Activated CD4-positive, alpha-beta T cell treated with anti-CD3 and anti-CD28 coated beads for 4 hours (primary cell): ENCODE measurements at places on chromosomes 12 and 14.

GRCh38 chr12:53379389-53380103 is 430 bp upstream of the SP1 start:
- DNase-seq, result peak; percentile 89

- no peak for DNase-seq
These were observed 2.1 kb downstream of the TSPAN11 start for GRCh38 chr12:30928356-30929244.

DNA sequence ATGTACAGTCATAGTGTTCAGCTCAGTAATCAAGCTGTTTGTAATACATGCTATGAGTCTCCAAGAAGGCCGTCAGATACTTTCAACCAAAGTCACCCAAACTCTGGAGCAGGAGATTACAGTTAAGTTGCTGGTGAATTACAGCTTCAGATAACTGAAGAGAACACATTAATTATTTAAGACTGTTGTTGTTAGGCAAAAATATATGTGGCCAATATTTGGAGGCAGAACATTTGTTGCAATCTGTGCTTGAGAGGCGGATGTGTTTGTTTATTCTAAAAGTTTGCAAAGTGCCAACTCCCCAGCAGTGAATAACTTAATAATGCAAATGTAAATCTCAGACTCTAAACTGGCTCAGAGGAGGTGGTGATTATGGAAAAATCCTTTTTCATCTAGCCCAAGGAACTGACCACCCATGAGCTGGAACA is 300.7 kb upstream of the TBX3 start:
- no peak for DNase-seq

- no peak for DNase-seq
These were observed 1.0 kb downstream of the CDCA3 start for GRCh38 chr12:6849976-6850560.

GRCh38 chr12:16324272-16324671 is 23.2 kb upstream of the MGST1 start:
- DNase-seq, result no peak

DNA sequence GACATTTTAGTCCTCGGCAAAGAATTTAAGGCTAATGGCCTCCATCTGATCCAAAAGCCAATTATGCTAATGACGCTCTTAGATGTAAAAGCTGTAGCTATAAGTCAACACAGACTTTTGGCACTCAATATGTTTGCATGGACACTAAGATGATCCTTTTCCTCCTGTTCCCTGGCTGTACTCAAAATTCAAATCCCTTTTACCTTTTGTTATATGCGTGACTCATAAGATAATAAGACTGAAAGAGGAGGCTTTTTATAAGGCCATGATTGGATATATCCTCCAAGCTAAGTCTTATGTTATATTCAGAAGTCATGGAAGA is 89.8 kb downstream of the PDZRN4 start:
- no peak for DNase-seq

DNA sequence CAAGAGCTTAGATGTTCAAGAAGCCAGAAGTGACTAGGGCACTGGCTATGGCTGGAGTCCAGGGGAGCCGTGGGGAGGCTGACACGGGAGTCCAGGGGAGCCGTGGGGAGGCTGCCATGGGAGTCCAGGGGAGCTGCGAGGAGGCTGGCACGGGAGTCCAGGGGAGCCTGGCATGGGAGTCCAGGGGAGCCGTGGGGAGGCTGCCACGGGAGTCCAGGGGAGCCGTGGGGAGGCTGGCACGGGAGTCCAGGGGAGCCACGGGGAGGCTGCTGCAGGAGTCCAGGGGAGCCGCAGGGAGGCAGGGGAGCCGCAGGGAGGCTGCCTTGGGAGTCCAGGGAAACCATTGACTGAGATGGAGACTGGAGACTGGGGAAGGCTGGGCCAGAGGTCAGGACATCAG is 54.9 kb downstream of the TECPR2 start:
- no peak for DNase-seq

GRCh38 chr12:49403971-49404450 is 36.7 kb downstream of the SPATS2 start:
- no peak for DNase-seq

- no peak for DNase-seq
These were observed 9.5 kb upstream of the SP7 start for GRCh38 chr12:53345486-53346188.

GRCh38 chr12:96902076-96902475 is 5.0 kb upstream of the NEDD1 start:
- DNase-seq, result no peak

- no peak for DNase-seq
These were observed 136.4 kb upstream of the FAR2 start for GRCh38 chr12:29012673-29013072.

DNA sequence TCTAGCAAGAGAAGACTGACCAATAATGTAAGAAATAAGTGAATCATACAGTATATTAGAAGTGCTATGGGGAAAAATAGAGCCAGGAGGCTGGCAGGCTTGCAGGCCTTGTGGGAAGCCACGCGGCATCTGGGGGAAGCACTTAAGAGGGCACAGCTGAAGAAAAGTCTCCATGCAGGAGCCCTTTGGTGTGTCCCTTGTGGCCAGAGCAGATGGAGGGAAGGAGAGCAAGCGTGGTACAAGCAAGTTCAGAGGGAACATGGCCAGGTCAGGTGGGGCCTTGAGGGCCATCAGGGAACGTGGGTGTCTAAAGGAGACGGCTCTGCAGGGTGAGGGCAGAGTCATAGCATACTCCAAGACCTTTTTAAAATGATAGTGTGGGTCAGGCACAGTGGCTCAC is 51.7 kb downstream of the LRRC74A start:
- no peak for DNase-seq
